Activated naive CD8-positive, alpha-beta T cell treated with anti-CD3 and anti-CD28 coated beads, Interleukin-2, amount 10 ng/mL, durations not matched to agents 7 days and 5 days (primary cell): ENCODE measurements at places on chromosomes 13 and 19. TPM values are rescaled to one million over a fixed set of nuclear protein-coding genes. Genes with fewer than 3 reads are reported as not detected.

DNA sequence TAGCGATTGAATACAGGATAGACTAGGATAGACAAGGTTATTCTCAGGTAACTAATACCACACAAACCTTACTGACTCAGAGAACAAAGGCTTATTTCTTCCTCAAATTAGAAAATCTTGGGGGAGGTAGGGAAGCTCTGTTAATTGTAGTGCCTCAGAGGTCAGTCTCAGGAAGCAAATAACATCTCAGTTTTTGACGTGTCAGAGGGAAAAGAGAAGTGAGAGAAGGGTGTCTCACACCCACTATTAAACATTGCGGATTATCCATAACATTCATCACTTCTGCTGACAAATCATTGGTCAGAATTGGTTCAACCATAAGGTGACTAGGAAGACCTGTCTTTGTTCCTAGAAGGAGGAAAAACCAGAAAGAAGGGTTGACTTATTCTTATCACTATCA, 579.4 kb upstream of the MIR17HG start:
- DNase-seq = no peak

- DNase-seq = no peak
These were observed 17.6 kb downstream of the ZNF71 start for GRCh38 chr19:56612737-56613136.

DNA sequence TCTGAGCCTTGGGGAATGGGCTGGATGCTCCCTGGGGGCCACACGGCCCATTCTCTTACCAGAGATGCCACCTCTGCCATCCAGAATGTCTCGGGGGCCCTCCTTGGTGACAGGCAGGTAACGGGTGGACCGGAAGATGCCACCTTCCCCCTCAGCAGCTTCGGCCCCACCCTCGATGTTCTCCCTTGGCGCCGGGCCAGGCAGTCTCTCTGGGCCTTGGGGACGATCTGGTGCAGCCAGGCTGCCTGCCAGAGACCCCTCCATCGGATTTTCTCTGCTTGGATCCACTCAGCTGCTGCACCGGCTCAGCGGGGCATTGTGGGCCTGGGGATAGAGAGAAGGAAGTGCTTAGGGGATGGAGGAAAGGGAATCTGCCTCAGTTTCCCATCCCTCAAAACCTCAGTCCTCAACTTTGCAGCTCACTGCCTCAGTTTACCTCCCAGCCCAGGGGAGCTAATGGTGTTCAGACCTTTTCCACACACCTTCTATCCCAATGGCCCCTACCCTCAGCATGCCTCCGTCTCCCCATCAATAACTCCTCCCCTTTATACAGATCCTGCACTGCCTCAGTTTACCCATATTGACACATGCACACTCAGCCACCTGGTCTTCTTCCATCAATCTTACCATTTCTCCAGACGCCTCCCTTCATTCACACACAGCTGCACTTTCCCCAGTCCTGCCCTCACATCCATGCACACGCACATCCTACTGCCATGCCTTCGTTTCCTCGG, 1.5 kb downstream of the WIZ start:
- no peak for DNase-seq

- no peak for DNase-seq
These were observed 13.7 kb upstream of the ZSCAN1 start for GRCh38 chr19:58020129-58020528.

- DNase-seq = no peak
These were observed 2199.4 kb upstream of the PCDH20 start for GRCh38 chr13:63614874-63615612.

DNA sequence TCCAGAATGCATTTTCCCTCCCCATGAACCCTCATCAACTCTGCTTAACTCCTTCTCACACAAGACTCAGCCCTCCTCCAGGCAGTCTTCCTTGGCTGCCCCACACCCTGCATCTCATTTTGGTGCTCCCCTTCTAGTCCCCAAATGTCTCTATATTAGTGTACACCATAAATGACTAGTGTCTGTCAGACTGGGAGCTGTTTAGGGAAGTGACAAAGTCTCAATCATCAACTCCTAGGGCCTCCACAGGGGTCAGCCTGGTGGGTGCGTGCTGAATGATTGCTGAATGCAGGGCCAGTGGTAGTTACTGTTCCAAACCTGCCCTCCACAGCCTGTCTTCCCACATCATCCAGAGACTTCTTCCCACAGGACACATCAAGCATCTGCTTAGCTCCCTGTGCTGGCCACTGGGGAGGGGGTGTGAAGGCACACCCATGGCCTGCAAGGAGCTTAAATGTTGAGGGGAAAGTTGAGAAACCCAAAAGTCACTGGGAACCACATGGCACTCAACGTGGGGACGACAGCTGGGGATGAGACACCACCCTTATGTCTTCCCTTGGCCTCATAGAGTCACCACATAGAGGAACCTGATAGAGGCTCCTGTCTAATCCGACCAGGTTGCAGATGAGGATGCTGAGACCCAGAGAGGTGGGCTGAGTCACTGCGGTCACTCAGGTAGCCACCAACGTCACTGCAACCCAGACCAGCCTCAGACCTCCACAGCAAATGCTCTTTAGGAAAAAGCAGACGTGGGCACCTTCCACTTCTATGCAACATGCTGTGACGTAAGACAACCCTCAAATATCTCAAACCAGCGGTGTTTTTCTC, 79.3 kb upstream of the TM9SF2 start:
- DNase-seq = no peak

DNA sequence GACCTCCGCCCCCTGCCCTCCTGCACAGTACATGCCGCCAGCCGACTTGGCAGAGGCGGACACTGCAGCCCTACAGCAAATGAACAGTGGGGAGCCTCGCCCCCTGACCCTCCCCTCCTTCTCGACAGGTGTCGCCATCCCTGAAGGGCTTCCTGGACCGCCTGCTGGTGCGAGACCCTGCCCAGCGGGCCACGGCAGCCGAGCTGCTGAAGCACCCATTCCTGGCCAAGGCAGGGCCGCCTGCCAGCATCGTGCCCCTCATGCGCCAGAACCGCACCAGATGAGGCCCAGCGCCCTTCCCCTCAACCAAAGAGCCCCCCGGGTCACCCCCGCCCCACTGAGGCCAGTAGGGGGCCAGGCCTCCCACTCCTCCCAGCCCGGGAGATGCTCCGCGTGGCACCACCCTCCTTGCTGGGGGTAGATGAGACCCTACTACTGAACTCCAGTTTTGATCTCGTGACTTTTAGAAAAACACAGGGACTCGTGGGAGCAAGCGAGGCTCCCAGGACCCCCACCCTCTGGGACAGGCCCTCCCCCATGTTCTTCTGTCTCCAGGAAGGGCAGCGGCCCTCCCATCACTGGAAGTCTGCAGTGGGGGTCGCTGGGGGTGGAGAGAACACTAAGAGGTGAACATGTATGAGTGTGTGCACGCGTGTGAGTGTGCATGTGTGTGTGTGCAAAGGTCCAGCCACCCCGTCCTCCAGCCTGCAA, 18.3 kb upstream of the NCCRP1 start:
- DNase-seq = no peak

GRCh38 chr19:43731346-43731745, 15.5 kb downstream of the IRGC start:
- DNase-seq = no peak

- DNase-seq = no peak
These were observed 34.2 kb upstream of the ZNF599 start for GRCh38 chr19:34806976-34807860.

DNA sequence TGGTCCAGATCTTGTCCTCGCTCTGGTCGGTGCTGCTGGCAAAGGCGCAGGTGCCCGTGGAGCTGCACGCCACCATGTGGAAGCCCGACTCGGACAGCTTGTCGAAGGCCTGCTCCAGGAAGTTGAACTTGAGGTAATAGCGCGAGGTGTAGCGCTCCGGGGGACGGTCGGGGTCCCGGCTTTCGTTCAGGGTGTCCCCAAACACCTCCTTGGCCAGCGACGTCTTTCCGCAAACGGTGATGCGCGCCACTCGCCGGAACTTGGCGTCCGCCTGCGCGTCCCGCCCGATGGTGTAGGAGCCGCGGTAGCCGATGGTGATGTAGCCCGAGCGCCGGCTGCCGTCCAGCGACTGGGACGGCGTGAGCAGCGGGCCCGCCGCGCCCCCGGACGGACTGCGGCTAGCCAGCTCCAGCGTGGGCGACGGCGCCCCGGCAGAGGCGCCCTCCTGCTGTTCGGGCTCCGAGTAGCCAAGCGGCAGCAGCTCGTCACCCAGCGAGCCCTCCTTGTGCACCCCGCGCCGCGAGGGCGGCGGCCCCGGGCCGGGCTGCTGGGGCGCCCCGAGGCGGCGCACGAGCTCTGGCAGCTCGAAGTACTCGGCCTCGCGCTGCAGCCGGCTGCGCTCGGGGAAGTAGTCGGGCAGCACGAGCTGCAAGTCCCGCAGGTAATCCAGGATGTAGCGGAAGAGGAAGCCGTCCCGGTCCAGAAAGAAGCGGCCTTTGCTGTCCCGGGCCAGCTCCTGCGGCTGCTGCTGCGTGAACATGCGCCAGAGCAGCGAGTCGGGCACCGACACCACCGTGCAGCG, 801 bp downstream of the KCTD12 start:
- peak; percentile 79 for DNase-seq

DNA sequence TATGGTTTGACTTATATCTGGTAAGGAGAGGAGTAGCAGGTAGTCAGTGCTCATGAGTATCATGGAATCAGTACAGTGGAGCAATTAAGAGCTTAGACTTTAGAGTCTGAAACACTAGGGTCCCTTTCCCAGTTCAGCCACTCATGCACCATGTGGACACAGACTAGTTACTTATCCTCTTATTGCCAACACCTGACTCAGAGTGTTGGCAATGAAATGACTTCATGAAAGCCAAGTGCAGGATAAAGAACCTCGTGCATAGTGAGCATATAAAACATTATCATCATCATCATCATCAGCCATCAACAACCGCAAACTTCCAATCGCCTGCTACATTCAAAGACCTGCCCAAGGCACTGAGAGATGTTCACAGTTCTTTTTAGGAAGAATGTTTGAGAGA, 164.2 kb downstream of the FOXO1 start:
- no peak for DNase-seq

DNA sequence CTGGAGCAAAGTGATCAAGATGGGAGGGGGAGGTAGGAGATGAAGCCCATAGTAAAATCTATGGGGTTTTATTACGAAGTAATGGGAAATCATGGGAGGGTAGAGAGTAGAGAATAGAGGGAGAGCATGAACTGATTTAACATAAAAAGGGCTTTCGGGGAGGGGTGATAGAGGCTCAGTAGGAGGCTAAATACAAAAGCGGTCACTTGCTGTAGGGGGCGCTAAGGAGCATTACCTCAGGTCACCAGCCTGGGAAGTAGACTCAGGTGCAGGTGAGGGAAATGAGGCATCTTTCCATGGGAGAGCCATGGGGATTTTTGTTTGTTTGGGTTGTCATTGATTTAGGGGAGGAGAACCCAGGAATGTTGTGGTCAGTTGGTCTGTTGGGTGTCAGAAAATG, 14.1 kb downstream of the KRTDAP start:
- no peak for DNase-seq

DNA sequence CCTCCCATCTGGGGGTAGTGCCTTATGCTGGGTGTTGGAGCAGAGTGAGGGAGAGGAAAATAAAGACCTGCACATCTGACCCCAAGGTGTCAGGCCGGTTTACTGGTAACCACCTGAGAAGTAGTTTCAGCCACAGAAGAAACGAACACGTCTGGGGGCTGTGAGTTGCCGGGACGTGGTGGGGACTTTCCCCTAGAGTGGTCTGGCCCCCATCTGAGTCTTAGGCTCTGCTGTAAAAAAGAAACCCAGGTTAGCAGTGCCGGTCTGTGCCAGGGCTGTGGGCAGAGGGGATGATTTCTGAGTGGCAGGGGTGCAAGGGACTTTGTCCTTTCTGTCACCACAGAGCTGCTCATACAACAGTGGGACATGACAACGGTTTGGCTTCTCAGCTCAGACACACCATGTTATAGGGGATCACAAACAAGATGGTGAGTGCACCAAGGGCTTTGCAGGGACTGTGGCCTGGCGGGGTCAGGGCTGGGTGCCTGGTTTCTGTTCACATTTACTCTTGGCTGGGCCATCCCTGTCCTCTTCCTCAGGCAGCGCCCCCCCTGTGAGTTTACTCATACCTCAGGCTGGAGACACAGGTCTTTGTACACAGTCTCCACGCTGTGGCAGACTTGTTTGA, 9.0 kb downstream of the GCDH start:
- no peak for DNase-seq

GRCh38 chr19:40025938-40026596, 29.2 kb downstream of the ZNF546 start:
- DNase-seq = no peak

DNA sequence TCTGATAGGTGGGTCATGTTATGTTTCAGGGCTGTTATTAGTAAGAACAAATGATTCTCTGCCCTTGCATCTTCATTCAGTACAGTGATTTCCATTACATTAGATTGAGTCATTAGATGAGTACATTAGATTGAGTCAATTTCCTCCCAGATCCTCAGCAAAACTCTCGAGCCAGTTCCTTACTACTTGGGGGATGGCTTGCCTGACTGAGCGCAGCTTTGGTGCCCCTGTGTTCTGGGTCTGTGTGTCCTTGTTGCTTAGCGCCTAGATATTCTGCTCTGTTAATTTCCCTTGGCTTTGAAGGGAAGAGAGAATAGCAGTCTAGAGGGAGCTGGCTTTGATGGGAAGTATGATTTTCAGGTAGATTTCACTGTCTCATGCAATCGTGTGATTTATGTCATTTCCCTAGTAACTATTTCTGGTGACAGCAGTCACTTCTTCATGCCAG, 19.1 kb upstream of the SCEL start:
- DNase-seq = no peak

DNA sequence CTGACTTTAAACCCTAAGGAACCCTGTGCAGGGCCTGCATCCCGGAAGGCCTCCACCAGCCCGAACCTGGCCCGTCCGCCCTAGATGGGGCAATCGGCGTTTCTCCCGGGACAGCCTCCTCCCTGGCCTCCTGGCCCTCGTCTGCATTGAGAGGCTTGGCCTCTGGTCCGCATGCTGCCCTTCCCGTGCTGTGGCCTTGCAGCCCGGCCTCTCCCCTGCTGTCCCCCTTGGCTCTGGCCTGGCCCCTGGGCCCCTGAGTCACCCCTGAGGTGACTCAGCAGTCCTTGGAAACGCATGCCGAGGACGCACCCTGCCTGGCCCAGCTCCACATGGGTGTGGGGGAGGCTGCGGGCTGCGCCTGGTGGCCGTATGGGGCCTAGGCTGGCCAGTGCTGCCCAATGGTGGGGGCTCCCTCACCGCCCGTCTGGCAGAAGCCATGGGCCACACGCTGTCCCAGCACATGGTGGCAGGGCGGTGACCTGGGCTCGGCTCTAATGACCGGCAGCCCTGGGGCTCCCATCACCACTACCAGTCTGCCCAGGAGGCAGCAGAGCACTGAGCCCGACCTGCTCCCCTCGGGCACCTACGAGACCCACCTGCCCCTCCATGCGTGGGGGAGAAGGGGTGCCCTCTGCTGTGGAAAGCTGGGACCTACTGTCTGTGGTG, 25.7 kb downstream of the SH3GL1 start:
- DNase-seq = no peak

GRCh38 chr13:44140146-44140545, 233.5 kb upstream of the SERP2 start:
- no peak for DNase-seq

- no peak for DNase-seq
These were observed at the start of gene CEACAM4 for GRCh38 chr19:41626877-41627276. TSS of gene CEACAM4 (minus strand) at chr19:41627074. CDS start at chr19:41626963, 111 bp downstream.

Gene TNFSF9
- 2.6 TPM for total RNA-seq

Gene LILRB3
- 1.3 TPM for total RNA-seq

Gene CNOT3
- total RNA-seq = 60.0 TPM

Gene CASP14
- not detected for total RNA-seq

Gene HSPB6
- 0.36 TPM for total RNA-seq

Gene CFD
- total RNA-seq = 4.4 TPM

Gene ZNF600
- 44.3 TPM for total RNA-seq

Gene ZSCAN18
- 58.1 TPM for total RNA-seq

Gene NALCN
- not detected for total RNA-seq
